A549 (cell line): ENCODE measurements at places on chromosomes 12 and 14. TPM values are rescaled to one million over a fixed set of nuclear protein-coding genes. Genes with fewer than 3 reads are reported as not detected.

Gene PLEKHD1
- polyA plus RNA-seq = 0.03 to 0.05 TPM (median 0.04 TPM) in 3 replicates

Gene PLD4
- 0.01 TPM in 2 of 3 replicates, not detected in the other for polyA plus RNA-seq

Gene AGAP2
- 0.21 to 0.45 TPM (median 0.28 TPM) in 3 replicates for polyA plus RNA-seq

Gene C1RL
- 20.8 to 28.3 TPM (median 25.2 TPM) in 3 replicates for polyA plus RNA-seq

Gene LAG3
- polyA plus RNA-seq = 1.6 to 2.3 TPM (median 1.7 TPM) in 3 replicates

Gene PTCSC3
- polyA plus RNA-seq = not detected in 3 replicates

- DNase-seq = no peak
Measured at GRCh38 chr12:54631988-54632728, 2.5 kb downstream of the LACRT start.

GRCh38 chr12:68499616-68500015 is 111.1 kb upstream of the RAP1B start:
- no peak for DNase-seq

DNA sequence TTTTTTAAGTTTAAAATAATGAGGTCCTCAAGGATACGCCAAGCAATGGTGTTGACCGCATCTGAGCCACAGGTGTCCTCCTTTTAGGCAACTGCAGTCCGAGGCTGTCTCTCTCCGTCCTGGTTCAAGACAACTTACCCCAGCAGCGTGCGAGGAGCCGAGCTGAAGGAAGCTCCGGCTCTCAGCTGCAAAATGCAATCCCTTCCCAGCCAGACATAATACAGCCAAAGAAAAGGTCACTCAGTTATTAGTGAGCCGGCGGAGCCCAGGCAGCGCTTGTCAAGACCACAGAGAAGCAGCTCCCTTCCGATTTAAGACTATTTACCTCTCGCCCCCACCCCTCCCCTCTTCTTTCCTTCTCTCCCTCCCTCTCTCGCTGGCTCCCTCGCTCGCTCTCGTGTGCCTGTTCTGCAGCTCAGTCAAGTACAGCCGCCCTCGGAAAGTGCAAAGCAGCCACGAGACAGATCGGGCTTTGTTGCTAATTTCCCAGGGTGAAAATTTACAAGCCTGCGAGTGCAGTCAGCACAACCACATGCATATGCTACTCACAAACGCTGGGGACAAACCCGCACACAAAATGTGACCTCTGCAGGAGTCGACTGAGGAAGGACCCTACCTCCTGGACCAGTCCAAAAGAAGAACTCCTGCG is 363 bp upstream of the LMO3 start:
- DNase-seq = no peak

DNA sequence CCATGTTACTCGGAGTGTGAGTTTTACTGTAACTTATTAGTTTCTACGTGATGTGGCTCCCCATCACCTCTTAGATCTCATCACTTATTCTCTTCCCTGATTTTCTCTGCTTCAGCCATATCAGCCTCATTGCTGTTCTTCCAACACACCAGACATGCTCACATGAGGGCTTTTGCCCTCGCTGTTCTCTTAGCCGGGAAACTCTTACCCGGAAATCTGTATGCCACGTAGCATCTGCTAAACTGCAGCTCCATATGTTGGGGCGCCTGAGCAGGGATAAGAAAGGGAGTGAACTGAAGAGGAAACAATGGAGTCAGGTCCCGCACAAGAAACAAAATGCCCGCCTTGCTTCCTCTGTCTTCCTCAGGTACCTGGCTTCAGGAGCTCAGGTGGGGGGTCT is 16.6 kb downstream of the SMUG1 start:
- DNase-seq = no peak

- no peak for DNase-seq
Measured at GRCh38 chr14:80624581-80624980, 317.0 kb downstream of the CEP128 start.
